T-helper 17 cell (primary cell): ENCODE measurements at places on chromosomes 11 and 22. TPM values are rescaled to one million over a fixed set of nuclear protein-coding genes. Genes with fewer than 3 reads are reported as not detected.

DNA sequence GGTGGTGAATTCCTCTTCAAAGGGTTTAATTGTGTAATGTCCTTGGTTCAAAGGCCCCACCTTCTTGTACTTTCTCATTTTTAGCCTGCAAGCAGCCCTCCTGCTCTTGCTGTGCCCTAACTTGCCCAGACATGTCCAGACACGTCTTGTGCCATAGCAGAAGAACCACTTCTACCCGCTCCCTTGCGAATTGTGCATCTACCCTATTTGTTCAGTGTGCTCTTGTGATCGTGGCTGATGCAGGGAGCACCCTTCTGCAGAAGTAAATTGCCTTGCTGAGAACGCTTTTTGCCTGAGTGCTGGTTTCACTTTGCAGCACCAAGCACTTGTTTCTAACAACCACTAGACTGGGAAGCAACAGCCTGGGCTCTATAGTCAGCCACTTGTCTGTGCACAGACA lies 249.4 kb downstream of the SBF2 start:
- no peak for DNase-seq

The ESAM gene
- 30.5 TPM for total RNA-seq

DNA sequence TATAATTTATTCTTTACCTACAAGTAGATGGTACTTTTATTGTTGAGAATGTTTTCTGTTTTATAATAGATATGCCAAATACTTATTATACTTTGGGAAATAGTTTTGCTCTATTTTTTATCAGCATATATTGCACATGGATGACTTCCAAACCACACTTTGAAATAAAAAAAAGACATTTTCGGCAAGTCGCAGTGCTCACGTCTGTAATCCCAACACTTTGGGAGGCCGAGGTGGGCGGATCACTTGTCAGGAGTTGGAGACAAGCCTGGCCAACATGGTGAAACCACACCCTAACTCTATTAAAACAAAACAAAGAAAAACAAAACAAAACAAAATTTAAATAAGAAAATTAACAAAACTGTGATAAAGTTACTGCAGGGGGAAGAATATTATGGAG lies 983.9 kb upstream of the CNTN5 start:
- no peak for DNase-seq

GRCh38 chr11:13329670-13330356 lies 52.2 kb downstream of the BMAL1 start:
- DNase-seq = no peak

The APOA5 gene
- not detected for total RNA-seq

The ACRV1 gene
- total RNA-seq = not detected

- no peak for DNase-seq
Observed at GRCh38 chr11:131976021-131976420, 605.6 kb downstream of the NTM start.

- DNase-seq = no peak
Observed at GRCh38 chr11:117489999-117490679, 162.5 kb downstream of the CEP164 start.

- no peak for DNase-seq
Observed at GRCh38 chr11:44016546-44017442, 31.0 kb upstream of the ACCSL start.

DNA sequence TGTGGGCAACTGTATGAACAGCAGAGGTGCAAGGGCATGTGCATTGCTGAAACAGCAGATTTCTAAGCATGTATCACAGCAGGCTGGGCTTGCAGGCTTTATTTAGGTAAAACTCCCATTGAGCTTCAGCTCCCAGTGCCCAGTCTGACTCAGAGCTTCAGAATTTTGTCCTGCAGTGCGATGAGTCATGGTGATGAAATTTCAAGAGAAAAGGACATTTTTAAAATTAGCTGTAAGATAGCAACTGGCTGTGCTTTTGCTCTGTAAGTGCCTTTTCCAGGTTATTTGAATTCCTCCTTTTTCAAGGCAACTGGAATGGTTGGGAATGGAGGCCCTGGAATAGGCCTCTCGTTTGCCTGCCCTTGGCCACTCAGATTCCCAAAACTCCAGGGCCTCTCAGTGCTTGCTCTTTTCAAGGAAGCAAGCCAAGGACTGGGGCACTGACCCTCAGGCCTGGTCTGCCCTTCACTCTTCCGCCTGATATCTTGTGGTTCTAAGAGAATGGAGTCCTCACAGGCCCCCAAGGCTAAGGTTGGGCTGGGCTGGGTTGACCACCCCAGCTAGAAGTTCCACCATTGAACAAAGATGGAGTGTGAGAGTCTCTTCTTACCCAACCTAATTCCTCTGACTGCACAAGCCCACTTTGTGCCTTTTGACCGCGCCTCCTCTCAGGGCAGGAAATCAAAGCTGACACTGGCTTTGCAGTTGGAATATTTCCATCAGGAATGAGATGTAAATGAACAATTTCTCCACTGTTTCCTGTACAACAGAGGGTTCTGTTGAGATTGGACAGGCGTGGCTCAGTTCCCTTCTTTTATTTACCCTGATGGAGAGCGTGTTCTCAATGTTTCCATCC lies 59.5 kb upstream of the PRSS23 start:
- DNase-seq = no peak

DNA sequence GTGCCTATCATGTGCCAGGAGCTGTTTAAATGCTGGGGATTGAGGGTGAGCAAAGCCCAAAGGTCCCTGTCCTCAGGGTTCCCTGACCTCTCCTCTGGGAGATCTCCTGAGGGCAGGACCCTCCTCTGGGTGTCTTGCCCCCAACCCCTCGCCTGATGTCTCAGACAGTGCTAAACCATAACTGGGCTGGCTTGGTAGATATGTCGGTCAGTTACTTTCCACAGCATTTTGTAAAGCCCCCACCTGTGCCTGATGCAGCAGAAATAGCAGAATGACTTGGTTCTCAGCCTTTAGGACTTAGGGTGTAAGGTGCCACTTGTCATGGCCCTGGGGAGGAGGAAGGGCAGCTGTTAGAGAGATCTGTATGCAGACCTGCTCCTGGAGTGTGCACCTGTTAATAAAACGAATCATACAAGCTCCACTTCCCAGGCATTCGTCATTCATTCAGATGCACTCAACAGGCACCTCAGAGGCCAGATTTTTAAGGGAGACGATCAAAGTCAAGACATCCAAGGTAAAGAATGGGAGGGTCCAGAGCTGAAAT lies 88.1 kb downstream of the TP53I11 start:
- no peak for DNase-seq

The GAS2L1 gene
- total RNA-seq = 2.5 TPM

- no peak for DNase-seq
Observed at GRCh38 chr11:114426280-114426679, 13.0 kb upstream of the REXO2 start.

DNA sequence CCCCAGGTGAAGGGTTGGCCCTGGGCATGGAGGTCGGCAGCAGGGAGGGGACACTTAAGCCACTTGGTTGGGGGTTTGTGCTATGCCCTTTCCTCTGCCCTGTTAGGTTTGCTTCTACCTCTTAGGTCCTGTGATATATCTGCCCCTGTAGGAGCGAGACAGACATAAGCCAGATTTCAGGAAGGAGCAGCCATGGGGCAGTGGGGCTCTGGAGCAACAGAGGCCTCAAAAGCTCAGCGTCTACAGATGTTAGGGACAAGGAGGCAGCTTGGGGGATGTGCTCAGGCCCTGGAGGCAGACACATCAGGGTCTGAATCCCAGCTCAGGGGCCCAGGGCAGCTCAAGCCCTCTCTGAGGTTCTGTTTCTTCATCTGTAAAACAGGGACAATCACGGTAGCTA lies 27.2 kb upstream of the KCNQ1OT1 start:
- DNase-seq = no peak

DNA sequence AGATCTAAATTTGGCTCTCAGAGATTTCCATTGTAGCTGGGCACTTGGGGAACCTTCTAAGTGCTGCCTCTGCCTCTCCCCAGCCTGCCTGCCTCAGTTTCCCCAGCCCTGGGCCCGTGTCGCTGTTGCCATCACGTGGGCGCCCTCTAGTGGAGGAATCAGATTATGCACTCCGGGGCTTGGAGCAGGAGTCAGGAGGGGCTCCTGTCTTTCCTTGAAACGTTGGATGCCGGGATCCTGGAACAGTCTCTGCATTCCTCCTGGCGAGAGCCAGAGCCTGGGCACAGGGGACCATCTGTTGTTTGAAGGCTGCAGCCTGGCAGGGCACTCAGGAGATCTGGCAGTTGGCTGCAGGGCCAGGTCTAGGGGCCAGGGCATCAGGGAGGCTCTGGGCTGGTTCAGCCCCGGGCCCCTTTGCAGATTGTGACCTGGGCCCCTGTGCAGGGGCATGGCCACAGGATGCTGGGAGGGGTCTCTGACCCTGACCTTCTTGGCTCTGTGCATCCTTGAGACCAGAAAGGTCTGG lies 71.6 kb downstream of the LRP5 start:
- peak; percentile 63 for DNase-seq

The SMTNL1 gene
- not detected for total RNA-seq

DNA sequence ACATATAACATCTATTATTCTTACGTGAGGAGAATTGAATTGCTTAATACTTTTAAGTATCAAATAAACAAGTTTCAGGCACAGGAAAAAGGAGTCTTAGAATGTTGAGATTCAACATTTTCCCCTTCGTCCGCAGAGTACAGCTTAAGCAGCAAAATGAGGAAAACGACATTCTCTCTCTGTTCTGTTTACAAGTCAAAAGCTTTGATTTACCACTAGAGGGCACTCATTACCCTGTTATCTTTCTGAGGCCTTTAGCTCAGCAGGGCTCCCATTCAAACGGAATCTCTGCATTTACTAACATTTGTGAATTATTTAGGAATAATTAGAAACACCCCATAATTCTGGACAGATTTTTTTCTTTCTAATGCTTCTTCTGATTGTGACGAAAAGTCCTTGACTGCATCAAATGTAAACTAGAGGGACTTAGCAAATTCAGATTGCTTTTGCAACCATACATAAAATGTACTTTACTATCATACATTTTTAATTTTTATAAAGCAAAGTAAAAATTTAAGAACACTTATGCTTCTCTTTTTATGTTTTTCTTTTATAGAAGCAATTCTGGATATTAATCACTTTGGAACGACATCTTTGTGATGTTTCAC lies 75.0 kb downstream of the JRKL start:
- no peak for DNase-seq

DNA sequence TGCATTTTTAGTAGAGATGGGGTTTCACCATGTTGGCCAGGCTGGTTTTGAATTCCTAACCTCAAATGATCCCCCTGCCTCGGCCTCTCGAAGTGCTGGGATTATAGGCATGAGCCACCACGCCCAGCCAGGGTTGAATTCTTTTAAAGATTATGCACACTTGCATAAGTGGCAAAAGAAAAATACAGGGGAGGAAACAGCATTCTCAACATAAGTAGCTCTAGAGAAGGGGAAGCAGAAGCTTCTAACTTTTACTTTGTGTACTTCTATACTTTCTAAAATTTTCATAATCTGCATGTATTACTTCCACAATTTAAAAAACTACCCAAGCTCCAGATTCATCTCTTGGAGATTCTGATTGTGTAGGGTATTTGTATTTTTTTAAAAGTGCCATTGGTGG lies 108.0 kb downstream of the SLC1A2 start:
- no peak for DNase-seq

The MRGPRF gene
- not detected for total RNA-seq

DNA sequence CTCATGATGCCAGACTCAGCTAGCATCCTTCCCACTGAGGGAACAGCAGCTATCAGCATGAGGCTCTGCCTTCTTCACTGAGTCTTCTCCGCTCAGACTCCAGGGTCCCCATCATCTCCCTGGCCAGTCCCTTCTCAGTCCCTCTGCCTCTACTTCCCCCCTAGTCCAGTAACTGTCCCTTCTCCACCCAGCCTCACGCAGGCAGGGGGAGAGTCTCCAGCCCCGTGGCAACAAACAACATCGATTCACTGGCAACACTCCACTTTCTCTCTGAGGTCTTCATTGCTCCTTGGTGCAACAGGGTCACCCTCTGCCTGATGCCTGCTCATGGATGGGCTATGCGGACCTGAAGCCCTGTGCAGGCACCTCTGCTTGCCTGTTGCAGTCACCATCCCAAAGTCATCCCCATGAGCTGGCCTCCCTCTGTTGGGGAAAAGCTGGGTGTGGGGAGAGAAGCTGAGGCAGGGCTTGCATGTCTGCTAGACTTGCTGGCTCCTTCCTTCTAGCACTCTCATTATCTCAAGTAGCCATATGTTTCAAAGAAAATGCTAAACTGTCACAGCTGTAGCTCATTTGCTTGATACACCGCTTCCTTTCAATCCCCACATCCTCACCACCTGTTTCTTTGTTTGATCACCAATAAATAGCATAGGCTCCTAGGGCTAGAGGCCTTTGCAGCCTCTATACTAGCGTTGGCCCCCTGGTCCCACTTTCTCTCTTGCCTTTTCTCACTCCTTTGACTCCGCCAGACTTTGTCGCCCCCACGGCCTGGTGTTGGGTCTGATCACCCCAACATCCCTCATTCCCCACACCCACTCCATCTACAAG lies 4.3 kb upstream of the BCR start:
- DNase-seq = no peak

DNA sequence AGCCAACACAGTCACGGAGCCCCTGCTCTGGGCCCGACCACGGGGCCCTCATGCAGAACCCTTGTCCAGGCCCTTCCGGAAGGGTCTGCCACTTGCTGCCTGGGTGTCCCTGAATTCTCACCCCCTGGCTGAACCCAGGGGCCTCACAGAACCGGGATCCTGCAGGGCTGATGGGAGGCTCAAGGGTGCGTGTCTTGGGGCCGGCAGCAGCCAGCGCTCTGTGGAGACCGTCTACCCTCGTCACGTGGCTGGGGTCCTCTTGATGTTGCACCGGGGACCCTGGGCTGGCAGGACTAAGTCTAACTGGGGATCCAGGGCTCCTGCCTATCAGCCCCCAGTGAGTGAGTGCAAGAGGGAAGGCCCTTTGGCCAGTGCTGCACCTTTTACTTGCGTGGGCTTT lies 19.3 kb upstream of the CCDC188 start:
- DNase-seq = no peak

DNA sequence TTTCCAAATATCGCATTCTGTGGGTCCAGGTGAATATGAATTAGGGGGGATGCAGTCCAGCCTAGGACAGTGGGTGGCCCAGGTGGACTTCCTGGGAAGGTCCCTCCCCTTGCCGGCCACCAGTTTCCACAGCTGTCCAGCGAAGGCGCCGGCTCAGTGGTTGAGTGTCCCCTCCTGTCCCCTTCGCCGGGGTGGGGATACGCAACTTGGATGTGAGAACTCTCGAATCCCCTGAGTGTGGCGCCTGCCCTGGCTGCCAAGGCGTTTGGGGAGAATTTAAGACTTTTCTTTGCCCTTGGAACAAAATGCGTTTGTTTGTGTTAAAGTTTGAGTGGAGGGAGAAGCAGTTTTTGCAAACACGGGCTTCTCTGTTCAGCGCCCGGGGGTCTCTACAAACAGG lies 123.7 kb downstream of the KCNQ1OT1 start:
- DNase-seq = peak; percentile 7
